ENCODE measurements at places on chromosomes 1 and 21. TPM values are rescaled to one million over a fixed set of nuclear protein-coding genes. Genes with fewer than 3 reads are reported as not detected.

Gene UBE2U
- not detected for total RNA-seq

Gene KRTAP6-2
- total RNA-seq: not detected

Gene PPIAL4G
- total RNA-seq: not detected

Gene CLEC20A
- not detected for total RNA-seq

All from hair follicle dermal papilla cell (primary cell).